NCI-H1436 treated with DMSO at 0.1 percent for 48 hours (cell line): ENCODE measurements at places on chromosomes 1 and 21.

GRCh38 chr1:63630666-63631065 is 37.5 kb downstream of the PGM1 start:
- DNase-seq: no peak

GRCh38 chr1:152497273-152497672 is 13.3 kb upstream of the LCE5A start:
- no peak for DNase-seq

GRCh38 chr1:41495210-41495948 is 10.9 kb upstream of the EDN2 start:
- no peak for DNase-seq

DNA sequence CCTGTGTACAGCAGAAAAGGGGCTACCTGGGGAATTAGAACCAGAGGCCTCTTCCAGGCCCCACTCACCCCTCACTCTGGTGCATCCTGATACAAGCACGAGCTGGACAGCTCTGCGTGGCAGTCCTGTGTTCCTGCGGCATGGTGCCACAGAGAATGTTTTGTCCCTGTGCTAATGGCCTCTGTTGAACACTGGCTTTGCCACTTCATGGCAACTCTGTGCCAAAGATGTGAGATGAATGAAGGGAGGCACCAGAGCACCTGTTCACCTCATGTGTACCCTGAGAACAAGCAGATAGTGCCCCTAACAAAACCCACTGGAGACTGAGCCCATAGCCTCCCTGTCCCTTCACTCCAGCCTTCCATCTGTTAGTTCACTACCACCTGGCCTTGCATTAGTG is 199.3 kb upstream of the COA6 start:
- DNase-seq: no peak

GRCh38 chr1:3534803-3535637 is 76.3 kb downstream of the MEGF6 start:
- no peak for DNase-seq

DNA sequence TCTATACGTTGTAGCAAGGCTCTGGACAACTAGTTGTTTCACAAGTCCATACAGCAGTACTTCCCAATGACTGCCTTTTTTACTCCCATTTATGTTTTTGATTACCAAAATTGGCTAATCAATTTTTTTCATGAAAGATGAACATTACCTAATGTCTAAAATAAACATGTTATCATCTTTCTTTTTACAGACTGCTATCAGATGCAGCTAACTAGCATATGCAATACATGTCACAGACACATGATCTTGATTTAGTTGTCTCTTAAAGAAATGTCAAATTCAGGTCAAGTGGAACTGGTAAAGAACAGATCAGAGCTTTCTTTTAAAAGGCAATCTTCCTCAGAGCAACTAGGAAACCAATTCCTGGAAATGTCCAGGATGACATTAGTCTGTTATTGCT is 630 bp upstream of the DBT start:
- DNase-seq: no peak

DNA sequence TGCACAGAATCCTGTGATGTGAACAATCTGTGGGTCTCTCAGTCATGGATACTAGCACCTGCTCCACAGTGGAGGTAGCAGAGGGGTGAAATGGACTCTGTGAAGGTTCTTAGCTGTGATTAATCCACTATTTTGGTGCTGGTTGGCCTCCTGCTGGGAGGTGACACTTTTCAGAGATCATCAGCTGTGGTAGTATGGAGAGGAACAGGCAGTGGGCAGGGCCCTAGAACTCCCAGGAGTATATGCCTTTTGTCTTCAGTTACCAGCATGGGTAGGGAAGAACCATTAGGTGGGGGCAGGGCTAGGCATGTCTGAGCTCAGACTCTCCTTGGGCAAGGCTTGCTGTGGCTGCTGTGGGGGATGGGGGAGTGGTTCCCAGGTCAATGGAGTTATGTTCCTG is 54.0 kb upstream of the KCNJ15 start:
- DNase-seq: no peak

DNA sequence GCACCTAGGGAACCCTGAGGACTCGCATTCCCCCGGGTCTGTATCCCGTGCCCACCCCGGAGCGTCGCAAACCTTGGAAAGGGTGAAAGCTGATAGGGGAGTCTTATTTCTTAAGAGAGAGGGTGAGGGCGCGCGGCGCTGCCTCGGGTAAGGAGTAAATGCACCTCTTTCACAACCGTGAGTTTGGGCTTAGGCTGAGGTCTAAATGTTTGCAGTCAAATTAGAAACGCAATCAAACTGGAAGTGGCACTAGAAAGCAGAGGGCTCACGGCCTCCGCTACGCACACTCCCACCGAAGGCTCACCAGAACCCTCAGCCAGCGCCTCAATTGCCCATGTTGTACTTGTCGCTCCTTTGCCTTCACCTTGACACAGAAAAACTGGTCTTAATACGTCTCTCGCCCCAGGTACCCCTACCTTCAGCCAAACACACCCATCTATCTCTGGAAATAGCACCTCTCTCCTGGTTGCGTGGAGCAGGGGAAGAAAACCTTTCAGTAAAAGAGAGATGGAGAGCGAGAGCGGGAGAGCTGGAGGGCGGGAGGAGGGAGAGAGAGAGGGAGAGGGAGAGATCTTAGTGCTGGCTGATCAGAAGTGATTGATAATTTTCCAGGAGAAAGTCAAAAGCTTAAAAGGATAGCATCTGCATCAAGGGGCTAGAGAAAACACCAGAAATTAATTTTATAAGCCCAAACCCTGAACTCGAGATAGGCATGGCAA is 1.7 kb upstream of the HLX start:
- no peak for DNase-seq

GRCh38 chr1:14303011-14303410 is 295.5 kb upstream of the KAZN start:
- no peak for DNase-seq

DNA sequence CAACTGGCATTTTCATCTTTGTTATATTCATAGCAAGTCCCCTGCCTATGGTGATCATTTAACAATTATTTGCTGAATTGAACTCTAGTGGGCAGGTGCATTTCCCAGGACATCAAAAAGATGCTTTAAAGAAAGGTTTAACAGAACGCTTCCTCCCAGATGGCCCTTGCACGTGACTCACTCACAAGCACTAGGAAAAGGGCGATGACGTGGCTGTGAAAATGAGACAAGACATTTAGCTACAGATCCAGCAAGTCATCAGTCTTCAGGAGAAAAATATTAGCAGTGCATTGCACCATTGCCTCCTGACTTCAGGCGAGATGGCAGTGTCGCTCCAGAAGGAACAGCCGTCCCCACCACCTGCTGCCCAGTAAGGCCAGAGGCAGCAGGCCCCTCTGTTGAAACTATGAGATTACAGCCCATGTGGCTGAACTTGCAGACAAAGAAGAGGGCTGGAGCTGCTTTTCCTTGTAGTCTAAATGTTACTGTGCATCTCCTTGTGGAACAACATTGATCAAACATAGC is 37.2 kb downstream of the DSCAM start:
- DNase-seq: no peak

DNA sequence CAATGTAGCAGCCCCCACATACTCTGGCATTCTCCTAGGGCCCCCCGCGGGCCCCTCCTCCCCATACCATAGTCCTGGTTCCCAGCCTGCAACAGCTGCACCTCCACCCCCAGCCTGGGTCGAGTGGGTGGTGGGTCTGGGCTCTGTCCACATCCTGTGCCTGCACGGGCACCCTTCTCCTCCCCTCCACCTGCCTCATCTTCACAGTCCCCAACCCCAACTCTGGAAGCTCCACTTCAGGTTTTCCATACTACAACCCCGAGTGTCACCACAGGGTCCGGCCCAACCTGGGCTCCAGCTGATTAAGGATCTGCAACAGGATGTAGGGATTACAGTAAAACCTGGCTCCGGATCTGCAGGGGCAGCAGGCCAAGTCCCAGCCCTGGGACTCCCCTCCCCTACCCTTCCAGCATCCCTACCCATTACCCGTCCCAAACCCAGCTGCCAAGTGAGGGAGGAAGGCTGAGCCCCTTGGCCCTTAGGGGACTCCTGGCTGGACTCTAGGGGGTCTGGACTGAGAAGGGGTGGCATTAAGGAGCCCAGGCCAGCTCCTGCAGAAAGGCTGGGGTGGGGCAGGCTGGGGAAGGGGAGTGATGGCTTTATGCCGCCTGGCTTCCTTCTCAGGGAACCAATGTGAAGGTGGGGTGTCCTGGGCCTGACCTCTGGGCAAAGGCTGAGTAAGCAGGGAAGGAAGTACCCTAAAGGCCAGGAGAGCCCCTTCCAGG is 116.8 kb downstream of the CASZ1 start:
- DNase-seq: no peak

DNA sequence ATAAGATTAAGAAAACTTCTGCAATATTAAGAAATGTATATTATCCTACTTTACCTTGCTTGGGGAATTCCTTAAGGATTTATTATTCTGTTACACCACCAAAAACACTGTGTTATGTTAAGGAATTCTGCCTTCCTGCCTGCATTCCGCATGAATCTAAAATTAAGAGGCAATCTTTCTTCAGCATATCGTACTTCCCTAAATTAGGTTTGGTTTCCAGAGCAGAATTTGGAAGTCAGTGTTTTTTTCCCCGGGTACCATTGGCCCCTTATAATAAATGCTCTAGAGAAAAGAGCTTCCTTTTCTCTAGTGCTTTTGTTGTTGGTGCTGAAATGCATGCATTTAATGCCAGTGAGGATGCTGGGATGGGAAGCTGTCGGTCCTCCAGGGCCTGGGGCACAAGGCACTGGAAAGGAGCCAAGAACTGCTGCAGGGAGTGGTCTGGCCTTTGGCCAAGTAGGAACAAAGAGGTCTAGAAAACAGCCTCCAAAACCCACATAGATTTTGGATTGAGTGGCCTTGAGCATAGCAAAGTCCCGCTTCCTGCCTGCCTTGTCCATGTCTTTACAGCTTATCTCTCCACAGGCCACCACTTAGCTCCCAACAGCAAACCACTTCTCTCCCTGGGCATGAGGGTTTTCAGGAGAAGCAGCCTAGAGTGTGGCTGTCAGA is 69.9 kb downstream of the RRAGC start:
- no peak for DNase-seq

GRCh38 chr1:110639724-110640386 is 33.7 kb upstream of the KCNA2 start:
- DNase-seq: no peak

- no peak for DNase-seq
Observed at GRCh38 chr1:25100151-25100833, 132.0 kb downstream of the SYF2 start.

GRCh38 chr1:169339773-169340172 is 27.8 kb downstream of the NME7 start:
- DNase-seq: no peak

DNA sequence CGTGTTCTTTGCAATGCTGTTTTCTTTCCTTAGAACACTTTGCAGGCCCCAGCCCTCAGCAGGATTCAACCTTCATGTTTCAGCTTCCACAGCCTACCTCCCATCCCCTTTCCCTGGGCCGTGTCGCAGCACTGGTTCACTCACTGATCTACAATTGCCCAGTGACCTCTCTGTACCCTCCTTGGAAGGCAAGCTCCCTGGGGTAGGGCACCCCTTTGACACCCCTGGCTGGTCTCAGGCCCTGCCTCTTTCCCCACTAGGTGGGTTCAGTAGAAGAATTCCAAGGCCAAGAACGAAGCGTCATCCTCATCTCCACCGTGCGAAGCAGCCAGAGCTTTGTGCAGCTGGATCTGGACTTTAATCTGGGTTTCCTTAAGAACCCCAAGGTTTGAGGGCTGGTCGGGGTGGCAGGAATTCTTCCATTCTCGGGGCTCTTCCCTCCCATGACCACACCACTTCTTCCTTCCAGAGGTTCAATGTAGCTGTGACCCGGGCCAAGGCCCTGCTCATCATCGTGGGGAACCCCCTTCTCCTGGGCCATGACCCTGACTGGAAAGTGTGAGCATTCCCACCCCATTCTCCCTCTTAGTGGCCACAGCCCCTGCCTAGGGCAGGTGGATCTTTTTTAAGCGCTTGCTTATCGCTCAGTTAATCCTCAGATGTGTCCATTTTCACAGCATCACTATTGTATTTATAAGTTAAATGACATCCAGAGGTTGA is 7.3 kb downstream of the RHOC start:
- no peak for DNase-seq

DNA sequence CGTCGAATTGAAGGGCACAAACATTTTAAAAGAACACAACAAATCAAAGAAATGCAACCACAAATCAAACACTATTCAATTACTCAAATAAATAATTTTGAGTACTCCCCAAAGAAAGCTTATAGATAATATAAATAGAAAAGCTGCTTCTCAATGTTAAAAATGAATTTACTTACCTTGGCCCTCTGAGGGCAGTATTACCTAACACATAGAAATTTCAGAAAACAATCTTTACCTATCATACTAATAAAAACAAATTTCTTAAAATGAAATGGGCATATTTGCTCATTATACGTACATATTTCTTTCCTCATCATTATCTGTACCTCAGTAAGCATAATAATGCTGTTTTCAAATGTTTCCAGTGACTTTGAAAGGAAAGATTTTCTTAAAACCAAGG is 141.8 kb downstream of the AKT3 start:
- no peak for DNase-seq

DNA sequence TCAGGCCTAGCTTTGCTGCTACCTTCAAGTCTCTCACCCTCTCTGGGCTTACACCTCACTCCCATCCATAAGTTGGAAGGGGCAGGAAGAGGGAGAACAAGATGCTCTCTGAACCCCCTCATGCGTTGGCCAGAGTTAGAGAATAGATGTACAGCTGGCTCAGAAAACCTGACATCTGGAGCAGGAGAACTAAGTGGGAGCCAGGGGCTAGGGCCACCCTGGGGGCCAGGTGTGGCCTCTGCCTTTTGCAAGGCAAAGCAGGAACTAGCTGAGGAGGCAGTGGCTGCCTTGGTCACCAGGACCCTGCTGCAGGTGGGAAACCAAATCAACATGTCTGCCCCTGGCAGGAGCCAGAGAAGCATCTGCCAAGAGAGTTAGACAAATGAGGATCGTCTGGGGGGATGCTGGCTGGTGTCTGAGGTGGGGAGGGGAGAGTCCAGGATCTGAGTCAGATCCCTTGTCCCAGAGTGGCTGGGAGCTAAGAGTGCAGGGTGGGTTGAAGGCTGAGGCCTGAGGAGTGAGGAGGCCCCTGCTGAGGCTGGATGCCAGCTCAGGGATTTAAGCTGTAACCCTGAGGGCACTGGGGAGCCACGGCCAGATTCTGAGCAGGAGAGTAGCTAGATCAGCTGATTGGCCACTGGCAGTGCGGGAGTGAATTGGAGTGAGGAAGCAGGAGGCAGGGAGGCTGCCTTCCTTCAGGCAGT is 115.0 kb downstream of the EPHB2 start:
- DNase-seq: no peak

DNA sequence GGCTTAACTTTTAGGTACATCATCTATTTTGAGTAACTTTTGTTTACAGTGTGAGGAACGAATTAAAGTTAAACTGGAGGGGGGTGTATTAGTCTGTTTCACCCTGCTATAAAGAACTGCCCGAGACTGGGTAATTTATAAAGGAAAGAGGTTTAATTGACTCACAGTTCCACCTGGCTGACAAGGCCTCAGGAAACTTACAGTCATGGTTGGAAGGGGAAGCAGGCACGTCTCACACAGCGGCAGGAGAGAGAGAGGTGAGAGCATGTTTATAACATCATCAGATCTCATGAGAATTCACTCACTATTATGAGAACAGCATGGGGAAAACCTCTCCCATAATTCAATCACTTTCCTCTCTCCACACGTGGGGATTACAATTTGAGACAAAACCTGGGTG is 31.9 kb upstream of the TMEM52 start:
- DNase-seq: no peak

GRCh38 chr1:84506729-84507453 is 510 bp upstream of the GNG5 start:
- DNase-seq: no peak
